ENCODE measurements at places on chromosomes 4 and X.
A peak's percentile ranks its signal among the peaks of the same experiment; 100 is the strongest.

- no peak for DNase-seq
Observed at GRCh38 chrX:13571136-13571535, 1.7 kb downstream of the EGFL6 start.

DNA sequence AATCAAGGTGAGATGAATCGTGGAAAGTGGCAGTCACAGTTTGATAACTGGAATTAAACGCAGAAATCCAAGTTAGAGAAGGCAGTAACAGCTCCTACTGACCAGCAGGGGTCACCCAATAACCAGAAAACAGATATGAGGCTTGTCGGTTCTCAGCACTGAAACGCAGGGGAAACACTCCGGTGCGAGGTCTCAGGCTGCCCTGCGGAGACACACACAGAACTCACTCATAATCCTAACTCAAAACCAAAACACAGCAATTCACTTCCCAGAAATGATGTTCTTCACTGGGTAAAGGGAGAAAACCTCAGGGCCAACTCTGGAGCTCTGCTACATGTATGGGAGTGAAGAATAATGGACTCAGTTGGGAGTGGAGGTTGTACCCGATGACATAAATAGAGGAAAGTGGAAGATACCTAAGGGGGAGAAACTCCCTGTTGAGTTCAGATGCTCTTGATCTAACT, 384.4 kb downstream of the RAPGEF2 start:
- DNase-seq, result peak; percentile 42

DNA sequence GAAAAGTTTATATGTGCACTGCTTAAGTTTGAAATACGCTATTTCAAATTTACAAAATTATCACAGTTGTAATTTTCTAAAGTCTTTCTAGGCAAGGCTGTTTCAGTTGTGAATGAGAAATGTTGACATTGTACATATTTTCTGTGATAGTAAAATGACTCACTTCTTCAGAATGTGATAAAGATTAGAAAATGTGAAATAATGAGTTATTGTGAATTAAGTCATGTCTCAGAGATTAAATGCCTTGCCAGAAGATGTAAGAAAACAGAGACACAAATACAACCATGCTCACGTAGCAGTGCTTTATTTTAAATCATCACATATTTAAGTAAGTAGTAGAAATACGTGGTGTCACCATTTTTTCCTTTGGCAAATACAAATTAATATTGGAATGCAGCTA, 768 bp downstream of the CLCN4 start:
- peak; percentile 41 for DNase-seq

DNA sequence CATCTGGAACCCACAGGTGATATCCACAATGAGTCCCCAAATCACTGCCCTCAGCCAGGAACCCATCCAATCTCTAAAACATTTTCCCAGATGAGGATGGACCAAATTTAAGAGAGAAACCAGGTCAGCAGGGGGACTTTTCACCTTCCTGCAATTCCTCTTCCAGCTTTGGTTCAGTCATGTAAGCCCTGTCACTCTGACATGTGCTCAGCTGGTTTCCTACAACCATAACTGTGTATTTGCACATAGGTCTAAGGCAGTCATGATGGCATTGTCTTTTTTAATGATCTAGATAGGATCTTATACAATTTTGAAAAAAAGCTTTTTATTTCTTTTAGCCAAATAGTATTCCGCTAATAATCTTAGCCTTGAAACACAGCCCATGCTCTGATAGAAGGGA, 6.5 kb downstream of the CXXC4 start:
- no peak for DNase-seq

- no peak for DNase-seq
Observed at GRCh38 chr4:183909801-183910200, 4.7 kb downstream of the STOX2 start.

- DNase-seq, result no peak
Observed at GRCh38 chr4:76494243-76494642, 59.2 kb downstream of the SHROOM3 start.

- no peak for DNase-seq
Observed at GRCh38 chr4:167003326-167003725, 231.0 kb downstream of the SPOCK3 start.

DNA sequence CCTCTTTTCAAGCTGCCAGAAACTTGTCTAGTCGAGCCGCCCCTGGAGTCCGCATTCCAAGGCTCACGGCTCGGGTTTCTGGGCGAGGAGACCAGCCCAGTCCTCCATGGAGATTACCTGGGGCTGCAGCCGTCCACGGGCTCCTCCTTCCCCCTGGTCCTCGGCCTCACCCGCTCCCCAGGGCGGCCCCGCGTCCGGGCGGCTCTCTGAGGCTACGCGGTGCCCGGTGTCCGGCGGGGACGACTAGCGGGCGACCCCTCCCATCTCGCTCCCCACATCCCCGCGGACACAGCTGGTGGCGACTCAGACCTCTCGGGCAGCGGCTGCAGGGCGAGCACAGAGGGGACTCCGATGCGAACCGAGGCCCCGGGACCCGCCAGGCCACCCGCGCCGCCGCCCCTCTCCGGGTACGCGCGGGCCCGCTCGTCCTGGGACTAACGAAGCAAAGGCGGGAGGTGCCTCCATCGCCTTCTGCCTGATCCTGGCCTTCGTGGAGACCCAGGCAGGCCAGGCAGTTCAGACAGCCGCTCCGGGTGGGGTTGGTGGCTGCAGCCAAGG, 159.4 kb downstream of the TRAM1L1 start:
- DNase-seq, result no peak

- no peak for DNase-seq
Observed at GRCh38 chr4:95272036-95272435, 276.7 kb downstream of the UNC5C start.

Data from hepatic stellate cell (primary cell).